NAMALWA (cell line): ENCODE measurements at places on chromosomes 16 and 17.

- peak; percentile 63 for DNase-seq
These were observed 12.5 kb upstream of the FAM171A2 start for GRCh38 chr17:44376124-44376523.

- DNase-seq, result peak; percentile 80
These were observed 51.7 kb downstream of the GAN start for GRCh38 chr16:81366316-81366932.

DNA sequence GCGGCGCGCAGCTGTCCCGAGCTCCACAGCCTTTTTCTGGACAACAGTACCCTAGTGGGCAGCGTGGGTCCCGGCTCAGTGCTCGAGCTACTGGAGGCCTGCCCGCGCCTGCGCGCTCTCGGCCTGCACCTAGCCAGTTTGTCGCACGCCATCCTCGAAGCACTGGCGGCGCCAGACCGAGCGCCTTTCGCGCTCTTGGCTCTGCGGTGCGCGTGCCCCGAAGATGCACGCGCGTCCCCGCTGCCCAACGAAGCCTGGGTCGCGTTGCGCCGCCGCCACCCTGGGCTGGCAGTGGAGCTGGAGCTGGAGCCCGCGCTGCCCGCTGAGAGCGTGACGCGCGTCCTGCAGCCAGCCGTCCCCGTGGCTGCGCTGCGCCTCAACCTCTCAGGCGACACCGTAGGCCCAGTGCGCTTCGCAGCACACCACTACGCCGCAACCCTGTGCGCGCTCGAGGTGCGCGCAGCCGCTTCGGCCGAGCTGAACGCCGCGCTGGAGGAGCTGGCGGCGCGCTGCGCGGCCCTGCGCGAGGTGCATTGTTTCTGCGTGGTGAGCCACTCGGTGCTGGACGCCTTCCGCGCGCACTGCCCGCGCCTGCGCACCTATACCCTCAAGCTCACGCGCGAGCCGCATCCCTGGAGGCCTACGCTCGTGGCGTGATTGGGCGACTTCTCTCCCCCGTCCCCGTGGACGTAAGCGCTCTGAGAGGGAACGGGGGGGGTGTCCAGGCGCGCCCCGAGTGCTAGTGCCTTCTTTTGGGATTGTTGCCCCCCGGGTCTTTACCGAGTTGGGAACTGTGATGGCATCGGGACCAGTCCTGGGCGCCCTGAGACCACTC lies 1.2 kb upstream of the HSF4 start:
- DNase-seq, result no peak

DNA sequence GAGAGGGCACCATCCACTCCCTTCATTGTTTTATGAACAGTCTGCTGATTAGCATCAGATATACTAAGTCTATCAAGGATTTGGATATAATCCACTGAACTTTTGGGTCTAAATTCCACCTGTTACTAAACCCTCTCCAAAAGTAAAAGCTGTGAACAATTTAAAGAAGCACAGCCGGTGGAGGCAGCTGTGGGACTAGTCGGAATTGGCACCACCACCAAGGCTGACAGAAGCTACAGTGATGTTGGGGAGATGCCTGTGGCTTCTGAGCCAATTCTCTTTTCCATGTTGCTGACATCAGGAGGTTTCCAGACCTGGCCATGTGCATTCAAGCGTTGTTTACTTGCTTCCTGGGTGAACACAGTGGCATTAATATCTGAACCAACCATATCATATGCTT lies 679.0 kb upstream of the CA10 start:
- no peak for DNase-seq

GRCh38 chr17:7220593-7221277 lies 997 bp downstream of the ACADVL start:
- peak; percentile 62 for DNase-seq

DNA sequence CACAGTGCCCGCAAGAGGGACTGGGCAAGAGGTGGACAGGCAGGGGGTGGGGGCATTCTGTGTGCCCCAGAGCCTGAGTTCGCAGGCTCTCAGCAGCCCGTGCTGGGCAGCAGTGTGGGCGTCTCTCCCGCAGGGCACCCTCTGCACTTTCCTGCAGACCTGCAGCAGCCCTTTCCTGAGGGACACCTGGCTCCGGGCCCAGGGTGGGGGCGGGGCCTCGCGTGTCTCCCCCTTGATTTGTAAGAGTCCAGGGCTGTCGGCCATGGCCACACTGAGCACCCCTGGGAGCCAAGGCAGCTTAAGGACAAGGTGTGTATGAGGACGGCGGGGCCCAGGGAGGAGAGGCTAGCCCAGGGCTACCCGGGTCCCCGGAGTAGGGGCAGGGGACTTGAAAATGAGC lies 33.4 kb upstream of the SLC38A10 start:
- DNase-seq, result no peak

GRCh38 chr16:24070851-24071250 lies 185.3 kb upstream of the CACNG3 start:
- peak; percentile 93 for DNase-seq

- DNase-seq, result no peak
These were observed 23.4 kb downstream of the BAIAP2 start for GRCh38 chr17:81058263-81058871.

- DNase-seq, result no peak
These were observed 46.9 kb upstream of the NLK start for GRCh38 chr17:27995554-27995953.

DNA sequence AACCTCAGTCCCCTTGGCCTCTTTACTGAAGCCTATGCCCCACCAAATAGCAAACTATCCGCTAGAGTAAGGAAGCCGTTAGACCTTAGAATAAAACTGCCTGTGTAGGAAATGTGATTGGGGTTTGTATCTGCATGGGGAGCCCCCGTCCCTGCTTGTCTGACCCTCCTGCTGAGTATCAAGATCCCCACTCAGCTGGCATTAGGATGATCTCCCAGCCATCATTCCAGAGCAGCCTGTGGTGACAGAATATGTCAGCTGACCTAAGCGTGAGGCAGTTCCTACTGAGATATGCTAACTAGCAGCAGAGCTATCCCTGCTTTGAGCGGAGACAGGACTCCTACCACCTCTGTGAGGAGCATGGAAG lies 645 bp upstream of the GFOD2 start:
- DNase-seq, result no peak

DNA sequence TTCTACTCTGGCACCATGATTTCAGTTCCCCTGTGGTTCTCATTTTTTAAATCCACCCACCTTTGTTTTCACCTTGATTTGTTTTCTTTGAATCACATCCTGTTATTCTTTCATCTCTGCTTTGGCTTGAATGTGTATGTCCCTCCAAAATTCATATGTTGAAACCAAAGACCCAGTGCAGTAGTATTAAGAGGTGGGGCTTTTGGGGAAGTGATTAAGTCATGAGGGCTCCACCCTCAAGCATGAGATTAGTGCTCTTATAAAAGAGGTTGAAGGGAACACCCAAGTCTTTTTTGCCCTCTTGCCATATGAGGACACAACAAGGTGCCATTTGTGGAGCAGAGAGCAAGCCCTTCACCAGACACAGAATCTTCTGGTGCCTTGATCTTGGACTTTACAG lies 382.3 kb downstream of the SLC39A11 start:
- DNase-seq, result no peak

DNA sequence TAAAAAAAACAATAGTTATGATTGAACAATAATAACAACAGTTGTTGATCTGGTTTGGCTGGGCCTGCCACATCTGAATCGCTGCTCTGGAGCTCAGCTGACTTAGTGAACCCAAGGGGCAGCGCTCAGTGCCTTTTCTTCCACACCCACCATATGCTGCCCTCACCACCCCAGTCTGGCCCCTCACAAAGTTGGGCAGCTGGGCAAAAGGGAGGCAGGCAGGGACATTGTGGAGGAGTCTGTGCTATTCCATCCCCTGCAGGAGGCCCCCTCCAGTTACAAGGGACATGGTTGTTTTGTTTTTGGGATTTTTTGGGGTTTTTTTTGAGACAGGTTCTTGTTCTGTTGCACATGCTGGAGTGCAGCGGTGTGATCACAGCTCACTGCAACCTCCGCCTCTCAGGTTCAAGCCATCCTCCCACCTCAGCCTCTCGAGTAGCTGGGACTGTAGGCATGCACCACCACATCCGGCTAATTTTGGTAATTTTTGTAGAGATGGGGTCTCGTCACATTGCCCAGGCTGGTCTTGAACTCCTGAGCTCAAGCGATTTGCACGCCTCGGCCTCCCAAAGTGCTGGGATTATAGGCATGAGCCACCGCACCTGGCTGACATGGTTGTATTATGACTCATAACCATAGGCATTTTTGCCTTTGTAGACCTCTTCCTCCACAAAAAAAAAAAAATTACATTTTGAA lies 8.6 kb upstream of the PECAM1 start:
- no peak for DNase-seq

DNA sequence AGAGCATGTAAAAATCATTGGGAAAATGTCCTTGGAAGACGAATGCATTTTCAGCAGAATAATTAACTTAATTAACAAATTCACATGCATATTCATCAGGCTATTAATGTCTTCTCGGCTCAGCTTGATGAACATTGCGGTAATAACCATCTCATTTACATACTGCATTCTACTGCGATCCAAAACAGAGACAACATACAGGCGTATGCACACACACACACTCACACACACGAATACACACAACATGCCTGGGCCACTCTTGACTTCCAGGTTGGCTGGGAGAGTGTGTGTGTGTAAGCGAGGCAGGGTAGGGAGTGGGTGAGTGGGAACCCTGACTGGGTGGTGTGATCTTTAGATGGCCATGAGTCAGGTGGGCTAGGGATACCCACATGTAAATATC lies 44.7 kb downstream of the NEUROD2 start:
- DNase-seq, result no peak

GRCh38 chr16:25052151-25052511 lies 37.0 kb upstream of the ARHGAP17 start:
- DNase-seq, result no peak

- DNase-seq, result no peak
These were observed 13.7 kb downstream of the BRIP1 start for GRCh38 chr17:61849674-61850073.

DNA sequence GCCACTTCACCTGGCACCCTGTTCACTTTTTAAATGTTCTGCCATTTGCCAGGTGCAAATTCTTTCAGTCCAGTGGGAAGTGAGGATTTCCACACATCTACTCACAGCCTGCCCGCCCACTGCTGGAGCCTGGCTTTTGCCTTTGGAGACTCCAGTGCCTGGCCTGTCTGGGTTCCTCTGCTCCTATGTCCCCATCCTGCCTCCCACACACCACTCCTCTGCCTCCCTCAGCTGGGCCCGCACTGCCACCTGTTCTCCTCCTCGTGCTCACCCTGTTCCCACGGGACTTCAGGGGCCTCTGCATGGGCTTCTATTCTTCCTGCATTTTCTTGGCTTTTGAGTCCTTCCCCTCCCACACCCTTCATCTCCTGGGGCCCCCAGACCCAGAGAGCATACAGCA lies 7.9 kb upstream of the NDRG4 start:
- peak; percentile 37 for DNase-seq

DNA sequence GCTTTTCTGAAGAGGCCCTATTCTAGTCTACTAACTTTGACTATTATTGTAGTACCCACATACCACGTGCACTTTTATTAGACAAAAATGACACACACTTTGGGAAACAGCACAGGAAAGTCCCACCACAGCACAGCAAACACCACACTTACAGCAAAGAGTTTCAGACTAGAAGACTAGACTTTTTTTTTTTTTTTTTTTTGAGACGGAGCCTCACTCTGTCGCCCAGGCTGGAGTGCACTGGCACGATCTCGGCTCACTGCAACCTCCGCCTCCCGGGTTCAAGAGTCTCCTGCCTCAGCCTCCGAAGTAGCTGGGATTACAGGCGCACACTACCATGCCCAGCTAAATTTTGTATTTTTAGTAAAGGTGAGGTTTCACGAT lies 20.1 kb downstream of the YWHAE start:
- DNase-seq, result no peak

DNA sequence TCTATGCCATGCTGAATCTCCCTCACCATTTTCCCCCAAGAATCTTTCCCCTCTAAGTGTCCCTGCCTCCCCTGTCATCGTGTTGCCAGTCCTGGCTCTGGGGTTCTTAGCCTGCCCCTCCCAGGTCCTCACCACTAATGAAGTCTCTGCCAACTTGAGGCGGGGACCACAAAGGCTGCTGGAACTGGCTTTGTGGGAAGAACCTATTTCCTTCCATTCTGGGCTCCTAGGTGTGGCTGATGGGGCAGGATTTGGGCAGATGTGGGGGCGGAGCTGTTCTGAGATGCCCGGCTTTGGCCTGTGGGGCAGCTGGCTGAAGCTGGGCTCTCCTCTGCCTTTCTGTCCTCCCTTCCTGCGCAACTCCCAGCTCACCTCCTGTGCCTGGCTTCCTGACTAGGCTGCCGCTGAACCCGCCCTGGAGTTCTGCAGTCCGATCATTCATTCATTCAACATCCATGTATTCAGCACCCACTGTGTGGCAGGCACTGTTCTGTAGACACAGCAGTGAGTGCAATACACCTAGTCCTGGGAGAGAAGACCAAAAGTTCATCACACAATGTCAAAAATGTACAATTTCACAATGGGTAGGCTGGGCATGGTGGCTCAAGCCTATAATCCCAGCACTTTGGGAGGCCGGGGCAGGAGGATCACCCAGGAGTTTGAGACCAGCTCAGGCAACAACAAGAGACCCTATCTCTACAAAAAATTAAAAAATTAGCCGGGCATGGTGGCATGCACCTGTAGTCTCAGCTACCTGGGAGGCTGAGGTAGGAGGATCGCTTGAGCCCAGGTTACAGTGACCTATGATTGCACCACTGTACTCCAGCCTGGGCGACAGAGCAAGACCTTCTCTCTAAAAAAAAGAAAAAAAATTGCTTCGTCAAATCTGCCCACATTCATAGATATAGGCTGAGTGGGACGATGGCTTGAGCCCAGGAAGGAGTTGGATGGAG lies 1.9 kb upstream of the SNN start:
- no peak for DNase-seq

GRCh38 chr17:3972281-3972731 lies 8.1 kb upstream of the ATP2A3 start:
- no peak for DNase-seq

GRCh38 chr16:67805718-67806427 lies 487 bp downstream of the RANBP10 start:
- no peak for DNase-seq

GRCh38 chr17:50198026-50198669 lies 3.3 kb downstream of the COL1A1 start:
- peak; percentile 81 for DNase-seq

GRCh38 chr16:28822520-28823290 lies at the start of gene ATXN2L:
Gene ATXN2L, plus strand, starts transcription at chr16:28822999. Its CDS starts 261 bp downstream, at chr16:28823260.
- peak; percentile 95 for DNase-seq

GRCh38 chr17:36550491-36551417 lies 6.0 kb downstream of the GGNBP2 start:
- DNase-seq, result peak; percentile 51

- peak; percentile 86 for DNase-seq
These were observed 150.8 kb downstream of the SSH2 start for GRCh38 chr17:29778956-29779811.
